ENCODE measurements at places on chromosomes 1 and 21.

GRCh38 chr1:72650843-72651435 is 368.6 kb upstream of the NEGR1 start:
- DNase-seq = no peak

- DNase-seq = no peak
Observed at GRCh38 chr1:16143005-16143565, 12.8 kb downstream of the EPHA2 start.

GRCh38 chr1:201142011-201142848 is 12.0 kb downstream of the TMEM9 start:
- DNase-seq = no peak

GRCh38 chr1:82445827-82446226 is 645.1 kb downstream of the ADGRL2 start:
- DNase-seq = no peak

GRCh38 chr1:208036106-208036808 is 125.3 kb upstream of the CD34 start:
- DNase-seq = no peak

- no peak for DNase-seq
Observed at GRCh38 chr21:37064841-37065240, 8.0 kb downstream of the PIGP start.

GRCh38 chr21:17438635-17439034 is 74.2 kb upstream of the CXADR start:
- no peak for DNase-seq

DNA sequence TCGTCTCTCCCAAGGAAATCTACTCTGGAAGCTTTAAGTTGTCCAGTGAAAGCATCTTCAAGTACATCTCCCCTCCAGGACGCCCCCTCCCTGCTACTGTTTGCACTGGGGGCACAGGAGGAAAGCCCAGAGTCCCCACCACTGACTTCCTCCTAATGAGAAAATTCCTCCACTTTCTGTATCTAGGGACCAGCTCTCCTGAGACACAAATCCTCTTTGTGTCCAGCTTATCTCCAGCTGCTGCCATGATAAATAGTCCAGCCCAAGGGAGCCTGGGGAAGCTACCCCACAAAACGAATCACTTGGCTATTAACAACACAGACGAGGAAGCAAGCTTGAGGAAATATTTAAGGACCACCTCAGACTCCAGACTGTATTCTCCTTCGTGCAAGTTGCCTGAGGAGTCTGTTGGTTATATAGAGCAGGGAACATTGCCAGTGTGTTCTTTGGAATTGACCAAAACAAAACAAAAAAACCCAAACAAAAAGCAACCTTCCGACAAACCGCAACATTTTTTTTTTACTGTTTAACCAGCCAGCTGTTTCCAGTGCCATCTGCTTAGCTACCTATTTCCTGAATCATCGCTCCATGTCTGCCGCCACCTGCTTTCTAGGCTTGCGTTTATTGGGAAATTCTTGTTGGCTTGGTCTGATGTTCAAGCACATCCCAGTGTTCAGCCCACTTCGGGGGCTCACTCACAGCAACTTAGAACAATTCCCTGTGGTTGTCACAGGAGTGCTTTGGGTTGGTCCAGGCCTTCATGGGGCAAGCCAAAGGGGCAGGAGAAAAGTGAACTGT is 7.7 kb downstream of the C1orf226 start:
- no peak for DNase-seq

- DNase-seq = no peak
Observed at GRCh38 chr1:192474080-192474683, 101.4 kb upstream of the RGS1 start.

DNA sequence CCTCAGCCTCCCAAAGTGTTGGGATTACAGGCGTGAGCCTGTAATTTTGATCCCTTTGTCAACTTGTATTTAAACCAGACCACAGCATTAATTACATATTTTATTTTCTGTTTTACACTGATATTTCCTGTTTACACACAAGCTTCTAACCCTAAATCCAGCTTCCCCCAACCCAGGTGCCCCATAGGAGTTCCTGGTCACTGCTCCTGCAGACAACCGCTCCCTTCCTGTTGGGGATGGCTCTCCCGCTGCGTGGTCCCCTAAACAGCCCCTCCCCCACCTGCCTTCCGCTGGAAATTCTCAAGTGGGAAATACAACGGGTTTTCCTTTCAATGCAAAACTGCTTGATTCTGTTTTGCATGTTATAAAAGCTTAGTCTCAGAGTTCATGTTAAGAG is 3.7 kb downstream of the CSTB start:
- no peak for DNase-seq

GRCh38 chr1:37621326-37621870 is 13.3 kb downstream of the RSPO1 start:
- DNase-seq = no peak

- no peak for DNase-seq
Observed at GRCh38 chr1:196295766-196296165, 312.5 kb downstream of the KCNT2 start.

DNA sequence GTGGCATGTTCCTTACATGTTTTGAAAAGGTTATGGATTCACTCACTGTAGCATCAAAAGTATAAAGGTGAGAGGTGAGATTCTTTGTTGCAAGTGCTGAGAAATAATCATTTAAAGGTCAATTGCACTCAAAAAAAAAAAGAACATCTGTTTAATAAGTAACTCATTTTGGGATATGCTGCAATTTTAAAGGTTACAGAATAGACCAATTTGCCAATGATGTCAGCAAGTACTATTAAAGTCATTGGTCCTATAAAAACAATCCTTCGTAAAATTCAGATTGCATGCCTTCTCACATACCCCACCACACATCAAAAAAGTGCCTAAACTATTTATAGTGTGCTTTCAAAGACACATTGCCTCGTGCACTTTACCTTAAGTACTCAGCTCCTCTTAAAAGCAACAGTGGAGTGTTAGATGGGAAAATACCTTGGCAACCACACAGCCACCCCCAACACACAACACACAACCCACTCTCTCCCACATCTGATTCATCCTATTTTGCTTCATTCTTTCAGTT is 218.2 kb upstream of the ADGRL2 start:
- no peak for DNase-seq

DNA sequence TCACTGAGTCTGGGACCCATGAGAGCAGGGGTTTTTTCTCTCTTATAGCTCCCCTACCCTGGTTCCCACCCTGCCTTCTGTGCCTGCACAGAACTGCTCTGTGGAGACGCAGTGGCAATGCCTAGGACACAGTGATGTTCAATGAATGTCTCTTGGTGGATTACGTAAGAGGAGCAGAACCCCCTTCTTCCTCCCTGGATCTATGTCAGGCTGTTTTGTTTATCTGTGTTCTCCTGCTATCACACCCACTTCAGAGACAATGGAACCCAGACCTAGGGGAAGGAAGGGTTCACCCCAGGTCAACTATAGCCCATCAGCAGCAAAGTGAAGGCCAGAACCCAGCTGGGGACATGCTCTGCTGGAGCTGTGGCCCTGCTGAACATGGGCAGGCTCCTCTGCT is 2.0 kb downstream of the HPCAL4 start:
- DNase-seq = no peak

DNA sequence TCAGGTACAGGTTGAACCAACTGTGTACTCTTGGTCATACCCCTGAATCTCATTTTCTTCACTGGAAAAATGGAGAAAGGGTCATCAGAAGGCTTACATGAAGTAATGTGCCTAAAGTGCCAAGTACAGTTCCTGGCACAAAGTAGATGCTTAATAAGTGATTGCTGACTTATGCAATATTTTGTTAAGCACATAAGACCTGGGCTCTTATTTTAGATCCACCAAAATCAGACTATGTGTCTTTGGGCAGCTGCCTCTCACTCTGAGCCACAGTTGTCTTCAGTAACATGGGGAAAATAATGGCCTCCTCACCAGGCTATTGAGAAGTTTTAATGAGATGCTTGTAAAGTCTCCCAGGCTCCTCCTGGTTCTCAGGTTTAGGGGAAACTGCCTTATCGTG is 74.3 kb upstream of the TRABD2B start:
- no peak for DNase-seq

GRCh38 chr21:26887251-26887650 is 42.0 kb upstream of the ADAMTS1 start:
- no peak for DNase-seq

GRCh38 chr1:114353262-114353661 is 157.7 kb downstream of the TRIM33 start:
- no peak for DNase-seq

DNA sequence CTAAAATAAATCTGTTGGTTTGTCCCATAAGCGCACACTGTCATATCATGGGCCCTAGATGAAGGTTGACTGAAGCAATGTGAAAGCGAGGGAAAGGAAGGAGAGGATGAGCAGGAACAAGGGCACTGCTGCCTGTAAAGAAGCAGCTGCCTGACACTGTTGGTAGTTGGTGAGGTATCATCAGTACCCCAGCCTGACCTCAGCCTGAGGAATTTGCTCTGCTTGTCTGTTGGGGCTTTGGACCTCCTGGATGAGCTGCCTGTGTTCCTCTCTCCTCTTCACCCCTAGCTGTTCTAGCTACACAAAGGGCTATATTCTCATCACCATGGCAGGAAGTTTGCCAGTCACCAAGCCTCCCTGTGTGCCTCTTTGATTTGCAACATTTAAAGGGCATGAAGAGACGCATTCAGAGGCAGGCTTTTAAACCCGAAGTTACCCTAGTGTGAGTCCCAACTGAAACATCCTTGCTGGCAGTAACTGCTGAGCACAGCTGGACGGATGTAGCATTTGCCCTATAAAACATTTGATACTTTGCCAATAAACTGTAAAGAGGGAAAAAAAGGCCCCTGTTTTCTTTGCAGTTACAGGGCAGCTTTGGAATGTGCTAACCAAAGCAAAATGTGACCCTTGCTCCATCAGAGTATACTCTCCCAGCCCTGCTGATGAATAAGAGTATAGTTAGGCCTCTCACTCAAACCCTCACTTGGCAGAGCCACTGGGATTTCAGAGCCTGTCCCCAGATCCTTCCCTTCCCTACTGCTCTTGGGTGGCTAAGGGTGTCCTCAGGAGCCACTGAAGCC is 22.2 kb upstream of the SPATA6 start:
- no peak for DNase-seq

GRCh38 chr1:166933633-166934032 is 41.7 kb downstream of the ILDR2 start:
- no peak for DNase-seq

- DNase-seq = no peak
Observed at GRCh38 chr1:54481201-54481884, 66.7 kb upstream of the ACOT11 start.

DNA sequence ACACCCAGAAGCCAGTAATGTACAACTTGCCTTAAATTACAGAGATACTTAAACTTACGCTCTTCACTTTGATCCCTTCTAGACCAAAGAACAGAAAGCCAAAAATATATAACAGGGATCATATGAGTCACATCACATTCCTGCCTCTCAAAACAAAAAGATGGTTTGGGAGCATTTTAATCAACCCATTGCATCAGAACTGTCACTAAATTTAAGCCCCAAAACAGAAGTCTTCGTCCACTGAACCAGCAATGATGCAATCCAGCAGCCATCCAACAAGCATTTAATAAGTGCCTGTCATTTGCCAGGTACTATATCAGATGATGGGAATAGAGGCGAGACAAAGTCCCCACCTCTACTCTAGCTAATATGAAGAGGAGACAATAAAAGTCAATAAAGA is 42.7 kb upstream of the GLIS1 start:
- DNase-seq = no peak

GRCh38 chr1:15261155-15262002 is 14.4 kb downstream of the FHAD1 start:
- no peak for DNase-seq

- no peak for DNase-seq
Observed at GRCh38 chr1:43368646-43369020, 822 bp upstream of the ELOVL1 start.

DNA sequence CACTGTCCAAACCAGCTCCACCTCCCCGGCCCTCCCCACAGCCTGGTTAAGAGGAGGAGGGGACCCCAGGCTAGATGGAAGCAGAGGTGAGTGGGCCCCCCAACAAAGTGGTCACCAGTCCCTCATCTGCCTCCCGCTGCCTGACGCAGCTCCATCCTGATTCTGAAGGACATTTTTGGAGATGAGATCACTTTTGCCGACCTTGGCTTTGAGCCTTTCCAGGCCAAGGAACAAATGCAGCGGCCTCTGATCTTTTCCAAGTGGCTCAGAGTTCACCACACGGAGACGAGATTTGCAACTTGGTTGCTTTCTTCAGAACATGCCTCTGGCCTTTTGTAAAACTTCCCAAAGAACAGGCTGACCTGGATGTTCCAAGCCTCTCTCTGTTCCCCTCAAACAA is 223.1 kb downstream of the NPHP4 start:
- no peak for DNase-seq
